H1 (cell line): ENCODE measurements at places on chromosomes 5 and 9. TPM values are rescaled to one million over a fixed set of nuclear protein-coding genes. Genes with fewer than 3 reads are reported as not detected.

Gene LCN9
- total RNA-seq, result 3.1 and 3.7 TPM in 2 replicates

Gene REEP2
- 40.2 and 41.4 TPM in 2 replicates for total RNA-seq

Gene SOHLH1
- total RNA-seq, result not detected in 2 replicates

Gene MCCC2
- 71.4 and 71.7 TPM in 2 replicates for total RNA-seq

Gene SPINK7
- not detected in 2 replicates for total RNA-seq

Gene PCDHB15
- 3.9 and 4.0 TPM in 2 replicates for total RNA-seq

Gene ADRB2
- 0.54 and 0.65 TPM in 2 replicates for total RNA-seq

DNA sequence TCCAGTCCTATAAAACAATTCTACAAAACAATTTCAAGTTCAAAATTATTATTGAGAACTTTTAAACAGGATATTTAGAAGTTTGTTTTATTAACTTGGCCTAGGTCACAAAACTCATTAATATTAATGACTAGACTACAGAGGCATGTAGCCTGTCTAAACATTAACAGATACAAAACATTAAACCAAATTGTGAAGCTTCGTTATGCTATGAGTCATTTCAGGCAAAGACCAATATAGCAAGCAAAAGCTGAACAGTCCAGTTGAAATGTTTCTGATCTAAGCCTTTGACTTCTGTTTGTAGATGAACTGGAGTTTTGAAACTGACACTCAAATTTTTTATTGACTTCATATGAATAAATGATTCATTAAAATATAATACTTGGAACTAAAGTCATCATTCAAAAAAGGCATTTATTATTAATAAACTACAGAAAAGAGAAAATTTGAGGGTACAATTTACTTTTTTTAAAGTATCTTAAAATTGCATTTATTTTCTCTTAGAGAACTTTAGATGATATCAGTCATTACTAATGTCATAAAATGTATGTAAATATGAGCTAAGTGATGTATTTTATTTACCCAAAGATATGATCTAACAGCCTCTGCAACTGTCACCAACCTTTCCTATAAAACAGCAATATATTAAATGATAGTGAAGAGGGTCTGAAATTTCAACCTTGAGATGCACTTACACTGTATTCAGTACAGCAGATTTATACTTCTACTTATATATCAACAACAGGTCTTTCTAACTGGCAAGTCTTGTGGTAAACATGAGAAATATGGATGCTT is 188.8 kb downstream of the COMMD10 start:
- DNase-seq, result no peak

DNA sequence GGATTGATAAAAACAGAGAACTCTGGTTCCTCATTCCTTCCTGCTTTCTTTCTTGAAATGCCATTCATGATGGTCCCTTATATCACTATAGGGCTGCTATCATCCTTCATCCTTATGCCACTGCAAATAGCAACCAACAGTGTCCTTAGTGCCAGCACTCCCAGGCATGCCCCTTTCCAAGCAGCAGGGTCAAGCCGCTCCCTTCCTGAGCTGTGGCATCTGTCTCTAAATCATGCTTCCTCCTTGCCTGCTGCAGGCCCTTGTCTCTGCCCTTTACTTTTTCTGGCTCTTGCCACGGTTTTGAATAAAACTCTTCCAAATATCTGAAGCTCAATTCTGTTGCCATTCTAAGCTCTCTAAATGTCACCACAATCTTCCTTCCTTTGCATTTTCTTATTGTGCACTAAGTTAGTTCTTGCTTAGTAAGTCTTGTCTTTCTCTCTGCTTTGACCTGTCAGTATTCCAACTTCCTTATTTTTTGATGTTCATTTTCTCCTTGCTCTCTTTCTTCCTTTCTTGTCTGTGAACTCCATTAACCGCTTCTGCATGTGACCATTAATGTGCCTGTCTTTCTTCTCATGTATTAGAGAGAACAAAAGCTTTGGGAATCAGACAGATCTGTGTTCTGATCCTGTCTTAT is 19.9 kb downstream of the TLR4 start:
- no peak for DNase-seq

DNA sequence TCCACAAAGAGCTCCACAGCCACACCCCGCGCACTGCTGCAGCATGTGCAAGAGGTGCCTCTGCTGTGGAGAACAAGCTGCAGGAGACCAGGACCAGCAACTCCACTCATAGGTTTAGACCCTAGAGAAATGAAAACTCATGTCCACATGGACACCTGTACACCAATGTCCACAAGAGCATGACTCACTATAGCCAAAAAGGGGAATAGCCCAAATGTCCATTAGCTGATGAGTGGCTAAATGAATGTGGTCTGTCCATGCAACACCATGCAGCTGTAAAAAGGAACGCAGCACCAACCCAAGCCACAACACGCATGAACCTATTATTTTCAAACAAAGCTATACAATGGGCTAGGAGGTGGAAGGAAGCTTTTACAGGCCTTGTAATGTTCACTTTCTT is 18.1 kb downstream of the DYNC2I2 start:
- DNase-seq, result no peak

- DNase-seq, result no peak
Measured at GRCh38 chr5:178160176-178160575, 6.5 kb upstream of the NHP2 start.

DNA sequence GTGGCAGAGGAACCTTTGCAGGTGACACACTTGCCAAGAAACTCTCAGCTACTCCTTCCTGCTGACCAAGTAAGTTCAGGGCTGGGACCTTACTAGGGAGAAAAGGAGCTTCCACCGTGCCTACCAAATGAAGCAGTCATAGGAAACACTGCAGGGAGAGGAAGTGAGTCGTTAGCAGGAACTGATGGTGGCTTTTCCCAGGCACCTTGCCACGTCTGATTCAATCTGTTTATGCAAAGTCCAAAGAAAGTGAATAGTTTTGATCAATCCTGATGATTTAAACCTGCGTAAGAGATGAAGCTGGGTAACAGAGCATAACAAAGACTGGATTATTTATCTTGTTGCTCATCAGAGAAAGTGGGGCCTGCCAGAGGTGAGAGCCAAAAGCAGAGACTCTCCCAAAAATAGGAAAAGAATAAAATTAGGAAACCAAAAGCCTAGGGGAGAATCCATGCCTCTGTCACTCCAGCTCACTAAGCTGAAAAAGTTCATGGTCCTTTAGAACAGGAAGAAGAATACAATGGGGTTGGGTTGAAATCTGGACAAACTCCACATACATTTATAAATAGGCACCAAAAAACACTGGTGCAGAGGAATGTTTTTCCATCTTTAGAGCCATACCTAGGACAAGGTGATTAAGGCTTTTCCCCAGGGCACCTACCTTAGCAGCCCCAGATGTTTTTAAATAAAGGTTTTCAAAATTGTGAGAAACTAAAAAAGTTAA is 9.3 kb upstream of the PFDN1 start:
- DNase-seq, result no peak

- no peak for DNase-seq
Measured at GRCh38 chr9:114003351-114003750, 74.7 kb downstream of the AMBP start.

DNA sequence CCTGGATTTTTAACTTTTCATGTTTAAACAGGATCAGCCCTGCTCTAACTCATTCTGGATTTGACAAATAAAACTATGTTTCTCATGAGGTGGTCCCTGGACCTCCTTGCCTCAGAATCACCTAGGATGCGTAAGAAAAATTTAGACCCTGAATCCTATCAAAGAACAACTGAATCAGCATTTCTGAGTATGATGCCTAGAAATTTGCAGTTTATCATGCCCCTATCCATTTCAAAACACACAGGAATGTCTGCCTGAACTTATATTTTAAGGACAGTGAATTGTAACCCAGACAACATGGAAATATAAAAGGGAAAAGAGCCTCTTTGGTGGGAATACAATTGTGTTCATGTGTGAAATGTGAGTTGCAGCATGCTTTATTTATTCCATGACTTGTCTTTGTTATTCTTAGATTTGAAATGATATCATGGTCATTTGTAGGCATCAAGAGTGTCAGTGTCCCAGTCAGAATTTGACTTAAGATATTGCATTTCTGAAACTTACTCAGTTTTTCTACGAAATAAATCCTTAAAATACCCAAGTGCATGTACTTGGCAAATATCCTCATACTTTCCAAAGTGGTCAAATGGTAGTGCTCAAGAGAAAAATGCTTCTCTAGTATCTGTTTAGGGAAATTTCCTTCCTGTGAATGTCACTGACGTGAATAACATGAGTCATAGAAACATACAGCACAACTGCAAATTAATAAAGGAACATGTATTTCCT is 144.3 kb downstream of the GIN1 start:
- DNase-seq, result no peak

GRCh38 chr9:133862585-133863256 is 124.6 kb upstream of the SARDH start:
- DNase-seq, result no peak

DNA sequence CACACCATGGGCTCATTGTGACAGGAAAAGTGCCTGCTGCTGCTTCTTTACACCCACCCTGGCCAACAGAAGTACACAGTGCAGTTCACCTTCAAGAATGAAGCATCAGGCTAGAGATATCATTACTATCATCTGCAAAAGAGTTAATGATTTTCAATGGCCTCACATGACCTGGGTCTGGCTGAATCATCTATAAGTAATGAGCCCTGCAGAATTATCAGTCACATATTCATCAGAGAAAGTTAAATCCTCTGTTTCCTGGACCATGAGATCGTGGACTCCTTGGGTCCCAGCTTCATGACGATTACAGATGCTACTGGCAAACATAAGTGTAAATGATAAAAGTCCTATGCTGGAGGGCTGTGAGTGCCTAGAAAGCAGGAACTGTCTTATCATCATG is 8.3 kb downstream of the BAG1 start:
- DNase-seq, result no peak

GRCh38 chr9:112110094-112110776 is 64.9 kb downstream of the SUSD1 start:
- DNase-seq, result peak; percentile 24

- no peak for DNase-seq
Measured at GRCh38 chr9:137524981-137525317, 25.3 kb downstream of the PNPLA7 start.

DNA sequence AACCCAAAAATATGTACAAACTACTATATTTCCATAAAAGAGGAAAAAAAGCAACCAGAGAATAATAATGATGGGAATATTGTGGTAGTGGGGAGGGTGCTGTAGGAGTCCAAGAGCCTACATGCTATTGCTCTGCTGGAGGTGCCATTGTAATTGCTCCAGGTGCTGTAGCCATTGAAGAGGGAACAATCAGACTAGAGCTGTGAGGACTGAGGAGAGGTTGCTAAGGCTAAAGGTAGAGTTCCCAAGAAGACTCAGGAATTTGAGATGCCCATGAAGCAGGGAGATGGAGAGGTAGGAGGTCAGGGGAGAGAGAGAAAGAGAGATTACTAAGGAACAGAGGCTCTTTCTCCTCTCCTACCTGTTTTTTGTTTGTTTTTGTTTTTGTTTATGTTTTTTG is 394.0 kb downstream of the DMRTA1 start:
- no peak for DNase-seq

DNA sequence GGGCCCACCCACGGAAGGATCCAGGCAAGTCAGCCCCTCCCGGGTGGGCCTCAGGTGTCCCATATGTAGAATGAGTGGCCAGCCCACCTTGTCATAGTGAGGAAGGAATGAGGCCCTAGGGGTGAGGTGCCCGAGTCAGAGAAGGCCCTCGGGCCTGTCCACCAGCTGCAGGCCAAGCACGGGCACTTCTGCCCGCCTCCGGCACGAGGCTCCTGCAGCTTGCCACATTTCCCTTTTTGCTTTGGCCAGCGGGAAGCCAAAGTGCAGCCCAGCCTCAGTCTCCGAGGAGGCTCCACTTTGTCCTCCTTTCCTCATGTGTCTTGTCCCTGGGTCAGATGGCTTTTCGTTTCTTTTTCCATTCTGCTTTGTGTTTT is 72.9 kb downstream of the PSMB7 start:
- no peak for DNase-seq

GRCh38 chr5:56986626-56986947 is 34.7 kb upstream of the MIER3 start:
- no peak for DNase-seq

GRCh38 chr5:36033486-36033885 is 33.2 kb downstream of the UGT3A2 start:
- DNase-seq, result no peak

DNA sequence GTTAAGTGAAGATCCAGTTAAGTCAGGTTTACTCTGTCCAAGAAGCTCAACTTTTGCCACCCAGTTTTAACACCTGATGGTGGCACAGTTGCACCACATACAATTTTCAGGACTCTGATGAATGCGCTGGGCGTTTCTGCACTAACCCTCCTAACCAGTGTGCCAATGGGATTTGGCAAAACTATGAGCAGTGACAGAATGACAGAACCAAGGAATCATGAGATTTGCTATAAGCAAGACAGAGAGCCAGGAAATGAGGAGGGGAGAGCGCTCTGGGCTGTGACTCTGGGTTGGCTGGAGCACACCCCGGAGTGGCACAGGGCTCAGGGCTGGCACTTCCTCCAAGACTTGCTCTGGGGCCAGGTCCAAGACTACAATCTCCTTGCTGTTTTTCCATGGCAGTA is 84.1 kb downstream of the SH3PXD2B start:
- no peak for DNase-seq

GRCh38 chr5:180932660-180933059 is 33.7 kb downstream of the BTNL8 start:
- DNase-seq, result no peak

DNA sequence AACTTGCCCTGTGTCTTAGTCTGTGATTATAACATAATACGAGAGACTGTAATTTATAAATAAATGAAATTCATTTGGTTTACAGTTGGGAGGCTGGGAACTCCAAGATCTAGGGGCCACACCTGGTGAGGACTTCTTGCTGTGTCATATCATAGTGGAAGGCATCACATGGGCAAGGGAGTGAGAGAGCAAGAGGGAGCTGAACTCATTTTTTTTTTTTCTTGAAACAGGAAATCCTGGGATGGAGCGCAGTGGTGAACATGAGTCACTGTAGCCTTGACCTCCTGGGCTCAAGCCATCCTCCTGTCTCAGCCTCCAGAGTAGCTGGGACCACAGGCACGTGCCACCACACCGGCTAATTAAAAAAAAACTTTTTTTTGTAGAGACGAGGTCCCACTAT is 7.2 kb downstream of the MLANA start:
- no peak for DNase-seq

DNA sequence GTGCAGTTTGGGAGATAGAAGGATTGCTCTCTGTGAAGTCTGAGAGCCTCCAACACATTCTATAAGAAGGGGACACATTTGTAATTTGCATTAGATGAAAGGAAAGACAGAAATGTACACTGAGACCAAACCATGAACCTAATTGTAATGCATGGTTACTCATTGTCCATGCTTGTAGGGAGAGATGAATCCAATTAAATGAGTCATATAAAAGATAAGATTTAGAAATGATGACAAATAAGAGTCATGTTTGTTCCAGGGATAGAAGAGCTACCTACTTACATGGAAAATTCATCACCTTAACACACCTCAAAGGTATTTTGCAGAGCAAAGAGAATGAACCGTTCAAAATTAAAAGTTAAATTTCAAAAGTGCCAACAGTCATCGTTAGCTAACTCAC is 85.1 kb downstream of the FBXL7 start:
- no peak for DNase-seq

- DNase-seq, result peak; percentile 60
Measured at GRCh38 chr5:109410389-109411148, 795 bp upstream of the PJA2 start.

DNA sequence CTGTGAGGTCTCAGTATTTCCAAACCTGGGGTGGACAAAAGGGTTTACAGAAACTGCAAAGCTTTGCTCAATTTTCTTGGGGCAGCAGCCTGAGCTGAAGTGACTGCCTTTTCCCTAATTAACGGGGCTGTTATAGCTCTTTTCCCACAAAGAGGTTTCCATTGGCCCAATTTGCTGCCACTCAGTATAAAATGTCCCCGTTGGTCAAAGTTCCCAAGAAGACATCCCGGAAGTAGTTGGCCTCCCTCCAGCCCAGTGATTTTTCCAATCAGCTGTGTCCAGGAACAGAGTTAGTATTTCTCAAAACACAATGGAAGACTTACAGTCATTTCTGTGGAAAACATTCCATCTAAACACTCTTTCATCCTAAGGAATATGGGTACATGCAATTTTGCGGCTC is 643.6 kb downstream of the ACTL7B start:
- DNase-seq, result no peak
